ENCODE measurements at places on chromosomes 1 and 21.

DNA sequence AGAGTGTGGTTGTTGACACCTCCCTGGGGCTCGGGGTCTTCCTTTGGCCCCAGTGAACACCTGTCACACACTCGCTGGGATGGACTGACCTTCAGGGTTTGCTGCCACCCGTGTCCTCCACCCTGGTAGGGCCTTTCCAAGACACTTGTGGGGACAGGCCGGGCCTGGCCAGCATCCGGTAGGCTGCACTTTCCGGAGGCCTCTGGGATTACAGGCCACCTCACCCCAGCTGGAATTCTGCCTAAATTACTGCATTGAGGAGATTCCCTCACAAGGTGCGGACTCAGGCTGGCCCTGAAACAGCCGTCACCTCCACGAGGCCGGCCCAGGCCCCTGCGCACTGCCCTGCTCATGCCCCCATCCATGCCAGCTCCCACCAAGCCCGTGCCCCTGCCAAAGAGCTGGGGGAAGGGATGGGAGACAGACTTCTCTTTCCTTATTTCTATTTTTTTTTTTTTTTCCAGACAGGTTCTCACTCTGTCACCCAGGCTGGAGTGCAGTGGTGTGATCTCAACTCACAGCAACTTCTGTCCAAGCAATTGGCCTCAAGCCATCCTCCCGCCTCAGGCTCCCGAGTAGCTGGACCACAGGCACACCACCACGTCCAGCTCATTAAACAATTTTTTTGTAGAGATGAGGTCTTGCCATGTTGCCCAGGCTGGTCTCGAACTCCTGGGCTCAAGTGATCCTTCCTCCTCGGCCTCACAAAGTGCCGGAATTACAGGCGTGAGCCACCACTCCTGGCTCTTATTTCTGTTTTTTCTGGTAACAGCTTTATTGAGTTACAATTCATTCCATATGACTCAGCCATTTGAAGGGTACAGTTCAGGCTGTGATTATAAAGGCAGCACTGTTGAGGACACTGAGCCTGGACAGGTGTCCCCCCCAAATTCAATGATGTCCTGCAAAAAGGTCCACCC, 11.3 kb downstream of the CSTB start:
- DNase-seq = no peak

- DNase-seq = no peak
These were observed 22.4 kb upstream of the PADI2 start for GRCh38 chr1:17141441-17142197.

DNA sequence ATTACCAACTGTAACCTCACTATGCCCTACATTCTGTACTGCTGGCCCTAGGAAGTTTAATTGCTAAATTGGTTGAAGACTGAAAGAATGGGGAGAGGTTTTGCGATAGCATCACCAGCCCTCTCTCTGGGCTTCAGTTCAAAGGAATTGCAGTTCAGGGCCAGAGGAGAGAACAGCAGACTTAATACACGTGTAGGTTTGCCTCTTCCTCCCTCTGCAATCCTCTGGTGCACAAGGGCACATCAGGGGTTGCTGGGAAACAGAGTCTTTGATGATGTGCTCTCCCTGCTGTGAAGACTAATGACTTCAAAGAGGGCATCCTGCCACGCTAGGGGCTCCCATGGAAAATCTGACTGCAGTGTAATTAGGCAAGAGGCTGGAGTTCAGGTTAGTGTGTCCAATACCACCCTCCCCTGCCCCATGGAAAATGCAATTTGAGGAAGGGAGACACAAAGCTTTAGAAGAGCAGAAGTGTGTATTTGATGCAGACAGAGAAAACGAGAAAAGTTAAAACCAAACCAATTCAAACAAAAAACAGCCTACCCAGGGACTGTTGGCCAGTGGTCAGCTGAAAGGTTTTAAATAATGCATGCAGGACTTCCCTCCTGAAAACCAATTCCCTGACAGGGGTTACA, 167.9 kb downstream of the ASTN1 start:
- DNase-seq = no peak

DNA sequence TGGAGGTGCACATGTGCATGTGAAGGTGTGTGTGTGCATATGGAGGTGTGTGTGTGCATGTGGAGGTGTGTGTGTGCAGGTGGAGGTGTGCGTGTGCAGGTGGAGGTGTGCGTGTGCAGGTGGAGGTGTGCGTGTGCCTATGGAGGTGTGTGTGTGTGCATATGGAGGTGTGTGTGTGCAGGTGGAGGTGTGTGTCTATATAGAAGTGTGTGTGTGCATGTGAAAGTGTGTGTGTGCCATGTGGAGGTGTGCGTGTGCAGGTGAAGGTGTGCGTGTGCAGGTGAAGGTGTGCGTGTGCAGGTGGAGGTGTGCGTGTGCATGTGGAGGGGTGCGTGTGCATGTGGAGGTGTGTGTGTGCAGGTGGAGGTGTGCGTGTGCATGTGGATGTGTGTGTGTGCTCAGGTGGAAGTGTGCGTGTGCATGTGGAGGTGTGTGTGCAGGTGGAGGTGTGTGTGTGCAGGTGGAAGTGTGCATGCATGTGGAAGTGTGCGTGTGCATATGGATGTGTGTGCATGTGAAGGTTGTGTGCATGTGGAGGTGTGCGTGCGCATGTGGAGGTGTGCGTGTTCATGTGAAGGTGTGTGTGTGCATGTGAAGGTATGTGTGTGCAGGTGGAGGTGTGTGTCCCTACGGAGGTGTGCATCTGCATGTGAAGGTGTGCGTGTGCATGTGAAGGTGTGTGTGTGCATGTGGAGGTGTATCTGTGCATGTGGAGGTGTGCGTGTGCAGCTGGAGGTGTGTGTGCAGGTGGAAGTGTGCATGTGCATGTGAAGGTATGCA, 13.5 kb downstream of the C1orf74 start:
- DNase-seq = no peak

DNA sequence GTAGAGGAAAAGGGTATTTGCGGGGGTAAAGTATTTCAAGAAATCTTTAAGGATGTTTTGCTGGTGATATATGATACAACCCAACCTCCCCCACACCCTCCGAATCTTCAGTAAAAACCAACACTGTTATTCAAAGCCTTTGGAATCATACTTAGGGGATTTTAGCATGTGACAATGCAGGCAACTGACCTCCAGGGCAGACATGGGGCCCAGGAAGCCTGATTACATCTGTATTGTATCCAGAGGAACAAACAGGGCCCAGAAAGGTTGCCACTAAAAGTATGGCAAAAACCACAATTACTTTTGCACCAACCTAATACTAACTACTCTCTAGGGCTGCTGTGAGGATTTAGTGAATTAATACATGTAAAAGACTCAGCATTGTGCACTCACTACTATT, 43.9 kb upstream of the CNN3 start:
- DNase-seq = no peak

Data from glutamatergic neuron (in vitro differentiated cells).